ENCODE measurements at places on chromosomes 1 and 21. TPM values are rescaled to one million over a fixed set of nuclear protein-coding genes. Genes with fewer than 3 reads are reported as not detected.
A peak's percentile ranks its signal among the peaks of the same experiment; 100 is the strongest.

DNA sequence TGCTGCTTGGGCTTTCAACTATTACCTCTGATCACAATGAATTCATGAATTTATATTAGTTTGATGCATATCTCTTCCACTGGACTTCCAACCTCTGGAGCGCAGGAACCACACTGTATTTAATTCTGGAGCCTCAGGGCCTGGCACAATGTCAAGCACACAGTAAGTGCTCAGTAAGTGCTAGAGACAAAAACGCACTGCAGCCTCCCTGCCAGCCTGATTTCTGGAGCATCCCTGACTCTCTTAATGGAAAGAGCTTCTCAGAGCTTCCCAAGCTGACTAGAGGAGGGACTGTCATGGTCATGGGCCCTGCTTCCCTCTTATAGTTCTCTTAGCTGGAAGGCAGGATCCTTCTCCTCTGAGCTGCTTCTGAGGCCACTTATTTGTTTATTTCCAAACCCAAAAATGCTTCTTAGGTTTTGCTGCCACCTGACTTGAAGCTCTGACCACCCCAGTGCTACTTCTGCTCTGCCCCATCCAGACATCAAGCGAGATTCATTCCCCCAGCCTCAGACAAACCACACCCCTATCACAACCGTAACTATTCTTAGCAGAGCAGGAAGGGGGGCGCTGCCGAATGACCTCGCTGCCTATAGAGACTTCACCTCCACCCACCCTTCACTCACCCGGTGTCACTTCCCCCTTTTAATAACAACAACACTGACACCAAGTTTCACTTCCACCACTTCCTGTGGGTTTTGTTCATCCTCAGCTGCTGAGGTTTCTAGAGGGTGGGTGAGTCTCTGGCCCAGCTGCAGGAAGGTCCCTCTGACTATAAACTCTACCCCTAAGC is 33.6 kb downstream of the NUAK2 start:
- peak; percentile 81 for DNase-seq

- DNase-seq = no peak
Measured at GRCh38 chr21:33039536-33039935, 13.8 kb downstream of the OLIG2 start.

DNA sequence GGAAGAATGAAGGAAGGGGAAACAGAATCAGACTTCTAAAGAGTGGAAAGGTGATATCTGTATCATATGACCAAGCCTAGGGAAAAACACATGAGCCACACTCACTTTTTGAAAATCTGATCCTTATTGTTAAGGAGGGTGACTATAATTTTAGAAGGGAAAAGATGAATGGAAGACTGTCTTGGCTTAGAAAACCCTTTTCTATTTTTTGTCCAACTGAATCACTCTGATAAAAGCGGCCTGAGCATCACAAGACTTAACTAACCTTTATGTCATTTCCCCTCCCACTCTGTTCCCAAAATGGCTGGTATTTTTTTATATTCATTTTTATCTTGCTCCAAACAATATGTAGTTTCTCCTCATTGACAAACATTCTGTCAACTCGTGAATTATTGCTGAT is 169.8 kb downstream of the C1orf21 start:
- DNase-seq = no peak

DNA sequence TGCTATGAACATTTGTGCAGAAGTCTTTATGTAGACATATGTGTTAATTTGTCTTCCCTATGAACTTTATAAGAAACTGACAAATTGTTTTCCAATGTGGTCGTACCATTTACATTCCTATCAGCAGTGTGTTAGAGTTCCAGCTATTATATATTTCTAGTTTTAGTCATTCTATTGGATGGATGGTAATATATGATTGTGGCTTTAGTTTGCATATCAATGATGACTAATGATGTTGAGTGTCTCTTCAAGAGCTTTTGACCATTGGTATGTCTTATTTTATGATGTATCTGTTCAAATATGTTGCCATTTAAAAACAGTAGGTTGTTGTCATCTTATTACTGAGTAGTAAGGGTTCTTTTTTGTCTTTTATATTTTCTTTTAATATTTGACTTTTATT is 16.2 kb upstream of the ZNF326 start:
- DNase-seq = no peak

DNA sequence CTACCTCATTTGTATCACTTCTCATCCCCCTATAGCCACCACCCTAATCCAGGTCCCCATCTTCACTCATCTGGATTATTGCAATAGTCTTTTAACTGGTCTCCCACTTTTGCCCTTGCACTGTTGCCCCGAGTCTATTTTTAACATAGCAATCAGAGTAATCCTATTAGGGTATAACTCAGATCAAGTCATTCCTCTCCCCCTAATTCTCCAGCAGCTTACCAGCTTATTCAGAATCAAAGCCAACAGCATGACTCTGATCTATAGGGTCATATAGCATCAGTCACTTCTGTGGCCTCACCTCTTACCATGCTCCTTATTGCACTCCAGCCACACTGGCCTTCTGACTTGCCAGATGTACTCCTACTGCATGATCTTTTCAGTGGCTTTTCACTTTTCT is 140.7 kb downstream of the PAPPA2 start:
- DNase-seq = no peak

DNA sequence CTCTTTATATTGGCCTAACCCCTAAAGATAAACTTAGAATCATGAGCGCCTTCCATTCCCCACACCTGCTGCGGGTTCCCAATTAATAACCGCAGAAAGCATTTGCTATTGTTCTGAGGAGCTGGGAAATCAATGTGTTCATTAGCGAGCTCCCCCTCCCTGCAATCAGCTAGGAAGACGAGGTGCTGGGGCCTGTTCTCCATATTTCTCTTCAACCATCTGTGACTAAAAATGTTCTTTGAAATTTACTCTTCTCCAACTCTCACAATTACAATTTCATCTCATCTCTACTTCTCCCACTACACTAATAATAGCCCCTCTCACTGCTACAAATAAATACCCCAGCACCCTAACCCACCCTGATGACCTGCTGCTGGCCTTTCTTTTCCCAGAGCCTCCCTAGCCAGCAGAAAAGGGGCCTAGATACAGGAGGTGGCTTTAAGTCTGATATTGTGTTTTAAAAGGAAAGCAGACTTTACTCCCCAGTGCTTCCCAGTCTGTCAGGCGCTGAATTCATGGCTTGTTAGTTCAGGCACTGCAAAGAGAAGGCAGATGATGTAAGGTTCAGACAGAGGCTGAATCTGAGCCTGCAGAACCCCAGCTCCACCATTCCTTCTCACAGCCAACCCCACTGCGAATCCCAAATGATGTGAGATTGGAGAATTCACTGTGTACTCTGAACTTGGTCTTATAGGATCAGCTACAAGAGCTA is 477.5 kb upstream of the DAB1 start:
- no peak for DNase-seq

- no peak for DNase-seq
Measured at GRCh38 chr1:168567568-168567967, 8.8 kb upstream of the XCL1 start.

- DNase-seq = peak; percentile 69
Measured at GRCh38 chr1:53122201-53122885, 20.1 kb downstream of the SLC1A7 start.

DNA sequence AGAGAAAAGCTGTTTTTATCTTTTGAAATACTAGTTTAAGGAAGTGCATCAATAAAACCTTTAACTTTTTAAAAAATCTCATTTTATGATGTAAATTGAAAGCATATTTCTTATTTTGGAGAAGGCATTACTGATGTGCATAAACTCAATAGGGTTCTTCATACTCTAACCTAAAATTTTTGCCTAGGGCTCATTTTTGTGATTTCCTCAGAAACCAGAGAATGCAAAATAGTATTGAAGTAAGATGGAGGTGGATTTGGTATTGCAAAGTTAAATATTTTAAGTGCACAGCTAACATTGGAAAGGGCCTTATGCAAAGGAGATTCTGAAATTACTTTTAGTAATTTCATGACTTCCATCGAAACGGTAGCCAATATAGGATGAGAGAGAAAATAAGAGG is 101.9 kb downstream of the PTGER3 start:
- DNase-seq = no peak

PAPPA2 gene
- total RNA-seq = 3.5 TPM

RIPPLY3 gene
- not detected for total RNA-seq

TNNT2 gene
- 0.21 TPM for total RNA-seq

All from aorta (tissue), 5 donors.